ENCODE measurements at places on chromosomes 16 and 17.

GRCh38 chr17:69760562-69760961 lies 314.5 kb upstream of the KCNJ16 start:
- no peak for DNase-seq

GRCh38 chr17:50632637-50633036 lies 2.0 kb upstream of the ABCC3 start:
- DNase-seq = no peak

DNA sequence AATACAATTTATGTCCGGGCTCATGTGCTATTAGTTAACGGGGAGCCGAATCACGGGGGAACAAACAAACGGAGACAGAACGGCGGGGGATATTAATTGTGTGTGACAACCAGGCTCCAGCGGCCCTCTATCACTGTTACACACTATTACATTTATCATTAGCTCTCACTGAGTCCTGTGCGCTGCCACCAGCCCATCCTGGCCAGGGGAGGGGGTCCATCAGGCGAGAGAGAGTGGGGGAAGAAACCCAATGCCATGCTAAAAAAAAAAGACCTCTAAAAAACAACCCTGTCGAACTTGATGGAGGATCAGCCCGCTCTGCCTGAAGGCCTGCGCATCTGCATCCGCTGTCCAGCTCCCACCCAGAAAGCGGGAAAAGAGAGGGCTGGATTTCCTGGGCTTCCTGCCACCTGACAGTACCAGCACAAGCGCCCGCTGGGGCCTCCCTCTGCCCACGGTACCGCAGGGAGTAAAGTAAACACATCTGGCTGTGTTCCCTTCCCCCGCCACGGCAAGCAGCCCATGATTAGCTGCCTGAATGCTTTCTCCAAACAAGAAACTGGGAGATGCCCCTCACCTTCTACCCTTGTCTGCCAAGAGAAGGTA lies 41.7 kb downstream of the PIPOX start:
- DNase-seq = no peak

- no peak for DNase-seq
These were observed 18.2 kb upstream of the NXPH3 start for GRCh38 chr17:49557312-49558024.
